ENCODE measurements at places on chromosomes 6 and 20. TPM values are rescaled to one million over a fixed set of nuclear protein-coding genes. Genes with fewer than 3 reads are reported as not detected.

- DNase-seq = no peak
These were observed 317.1 kb downstream of the BMP7 start for GRCh38 chr20:56949318-56949717.

DNA sequence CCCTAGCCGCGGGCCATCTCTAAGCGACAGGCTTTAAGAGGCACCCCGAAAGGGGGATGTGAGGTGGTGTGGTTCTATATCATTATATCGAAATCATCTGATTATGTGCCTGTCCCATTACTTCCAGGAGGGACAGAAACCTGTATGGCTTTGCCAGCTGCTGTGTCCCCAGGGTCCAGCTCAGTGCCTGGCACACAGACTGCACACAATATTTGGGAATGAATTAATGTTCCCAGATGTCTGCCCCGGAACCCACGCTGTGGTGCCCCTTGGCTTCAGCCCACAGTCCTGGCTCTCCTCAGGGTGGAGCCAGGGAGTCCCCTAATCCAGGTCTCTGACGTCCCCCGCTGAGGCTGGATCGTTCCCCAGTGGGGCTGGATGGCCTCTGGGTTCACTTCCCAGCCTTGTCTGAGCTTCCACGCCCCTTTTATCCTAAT lies 8.9 kb upstream of the AHCY start:
- DNase-seq = no peak

- no peak for DNase-seq
These were observed 32.8 kb downstream of the ADNP start for GRCh38 chr20:50898475-50898874.

GRCh38 chr20:60465439-60465838 lies 507.2 kb downstream of the CDH26 start:
- no peak for DNase-seq

DNA sequence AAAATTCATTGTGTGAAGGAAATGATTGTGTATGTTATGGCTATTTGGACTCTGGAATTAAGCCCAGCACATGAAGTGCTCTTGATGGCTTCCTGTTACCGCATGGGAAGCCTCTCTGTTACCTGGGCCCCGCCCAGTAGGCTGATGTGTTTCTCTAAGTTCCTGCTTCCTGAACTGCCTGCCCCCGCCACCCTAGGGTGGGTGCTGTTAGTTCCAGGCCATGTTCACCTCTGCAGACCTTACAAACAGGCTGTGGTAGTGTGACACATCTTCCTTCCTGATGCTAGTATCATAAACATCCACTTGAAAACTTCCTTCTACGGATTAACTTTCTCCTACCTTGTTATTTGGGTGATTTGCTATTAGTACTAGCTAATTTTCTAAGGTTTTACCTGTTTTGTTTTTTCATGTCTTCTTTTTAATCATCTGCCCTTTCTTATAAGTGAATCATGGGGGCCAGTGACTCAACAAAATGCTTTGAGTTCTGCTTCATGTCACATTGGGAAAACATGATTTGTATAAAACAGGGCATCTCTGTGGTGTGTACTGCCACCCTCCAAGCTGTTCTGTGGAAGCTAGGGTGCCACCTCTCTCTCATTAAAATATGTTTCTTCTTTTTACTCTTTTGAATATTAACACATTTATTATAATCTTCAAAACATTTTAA lies 40.6 kb downstream of the SH3BGRL2 start:
- no peak for DNase-seq

- no peak for DNase-seq
These were observed 139.7 kb downstream of the CDC5L start for GRCh38 chr6:44527181-44527580.

- DNase-seq = no peak
These were observed at the start of gene CPNE5 for GRCh38 chr6:36838896-36839748. TSS of gene CPNE5 (minus strand) at chr6:36839444. CDS start at chr6:36839377, 67 bp downstream.

The PTK6 gene
- polyA plus RNA-seq = not detected

DNA sequence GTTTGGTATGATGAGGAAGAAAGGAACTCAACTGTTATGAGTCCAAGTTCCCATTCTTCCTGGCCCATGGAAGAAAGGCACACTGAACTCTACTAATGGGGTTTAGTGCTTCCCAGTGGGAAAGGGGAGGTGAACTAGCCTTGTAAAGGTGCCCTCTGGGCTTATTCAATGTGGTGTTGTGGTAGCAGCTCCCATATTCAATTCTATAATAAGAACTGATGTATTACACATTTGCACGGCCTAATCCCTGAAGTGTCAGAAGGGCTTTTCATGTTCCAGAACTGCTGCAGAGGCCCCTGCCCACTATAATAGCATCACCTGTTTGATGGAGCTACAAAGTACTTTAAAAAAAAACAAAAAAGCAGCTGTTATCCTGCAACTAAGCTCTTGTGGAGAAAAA lies 17.1 kb downstream of the PRKN start:
- DNase-seq = no peak

The IL17F gene
- not detected for polyA plus RNA-seq

DNA sequence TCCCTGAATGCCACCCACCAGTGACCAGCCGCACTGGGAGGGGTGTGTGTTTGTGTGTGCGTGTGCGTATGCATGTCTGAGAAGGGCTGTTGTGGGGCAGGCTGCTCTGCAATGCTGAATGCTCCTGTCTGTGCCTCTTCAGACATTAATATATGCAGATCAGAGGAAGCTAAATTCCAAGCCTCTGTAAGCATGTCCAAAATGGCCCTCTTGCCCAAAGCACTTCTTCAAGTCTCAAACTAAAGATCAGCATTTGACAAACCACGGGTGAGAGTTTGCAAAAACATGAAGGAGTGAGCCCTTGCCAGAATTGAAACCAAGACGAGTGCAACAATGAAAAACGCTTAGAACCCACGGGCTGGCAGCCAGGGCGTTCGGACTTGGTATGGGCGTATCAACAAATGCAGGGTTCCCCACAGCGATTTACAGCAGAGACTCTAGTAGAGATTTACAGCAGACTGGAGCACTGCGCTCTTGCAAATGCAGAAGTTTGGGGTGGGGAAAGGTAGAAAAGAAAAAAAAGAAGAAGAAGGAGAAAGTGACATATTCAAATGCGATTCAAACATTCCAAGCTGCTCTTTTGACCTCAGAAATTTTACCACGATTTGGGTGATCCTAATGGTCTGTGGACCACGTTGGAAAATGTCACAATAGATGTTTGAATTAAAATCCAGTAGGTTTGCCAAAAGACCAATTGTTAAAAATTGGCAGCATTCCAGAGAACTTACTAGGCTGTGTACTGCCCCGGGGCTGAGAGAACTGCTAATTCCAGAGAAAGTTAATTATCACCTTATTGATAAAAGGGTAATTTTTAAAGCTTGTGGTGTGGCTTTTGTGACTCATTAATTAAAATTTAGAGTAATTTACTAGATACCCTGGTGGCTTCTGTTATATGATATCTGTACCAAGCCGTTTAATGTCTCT lies 3.5 kb downstream of the SCML4 start:
- no peak for DNase-seq

DNA sequence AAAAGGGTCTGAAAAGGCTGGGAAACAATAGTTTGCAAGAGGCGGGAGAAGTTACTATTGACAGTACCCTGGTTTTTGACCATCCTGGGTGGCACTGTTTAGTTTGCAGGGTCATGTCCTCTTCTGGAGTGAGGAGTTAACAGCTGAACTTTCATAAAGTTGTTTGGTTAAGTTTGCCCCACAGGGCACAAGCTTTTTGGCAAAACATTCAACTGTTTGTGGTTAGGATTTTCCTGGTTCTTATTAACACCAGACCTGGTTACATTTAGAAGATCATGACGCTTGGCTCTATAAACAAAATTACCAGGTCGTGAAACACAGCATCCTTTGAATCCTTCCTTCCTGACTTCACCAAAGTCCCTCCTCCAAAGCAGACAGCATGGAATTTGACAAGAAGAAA lies 106.1 kb downstream of the RIN2 start:
- DNase-seq = no peak

- no peak for DNase-seq
These were observed 68.7 kb downstream of the FILIP1 start for GRCh38 chr6:75424618-75425548.

The MUC21 gene
- polyA plus RNA-seq = not detected

GRCh38 chr6:168062346-168063289 lies 16.4 kb downstream of the FRMD1 start:
- no peak for DNase-seq

All from AG04450 (cell line).